Lung (tissue), 17 donors: ENCODE measurements at places on chromosomes 7 and 10. TPM values are rescaled to one million over a fixed set of nuclear protein-coding genes. Genes with fewer than 3 reads are reported as not detected.

GRCh38 chr7:86844608-86845007, 200.9 kb downstream of the GRM3 start:
- DNase-seq = no peak

DNA sequence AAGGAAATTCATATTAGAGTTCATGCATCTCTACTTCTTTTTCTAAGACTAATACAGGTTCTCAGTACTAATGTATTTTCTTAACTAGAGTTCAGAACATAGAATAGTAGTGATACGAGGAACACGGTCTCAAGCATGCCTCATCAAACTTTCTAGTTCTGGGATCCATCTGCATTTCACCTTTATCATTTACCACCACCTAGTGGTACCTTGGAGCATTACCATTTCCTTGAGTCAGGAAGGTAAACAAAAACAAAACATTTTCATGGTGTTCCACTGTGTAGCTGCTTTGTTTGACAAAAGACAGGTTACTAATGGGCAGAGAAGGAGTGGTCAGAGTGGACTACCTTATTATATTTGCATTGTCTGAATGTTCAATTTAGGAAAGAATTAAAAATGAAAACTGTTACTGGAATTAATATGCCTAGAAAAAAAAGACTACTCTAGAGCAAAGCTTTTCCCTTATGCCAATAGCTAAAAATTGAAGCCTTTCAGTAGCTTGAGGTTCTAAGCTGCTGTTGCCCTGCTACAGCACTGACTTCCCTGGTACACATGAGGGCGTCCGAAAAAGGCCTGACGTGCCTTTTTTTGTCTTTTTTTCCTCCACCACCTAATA, 44.5 kb downstream of the STARD3NL start:
- DNase-seq = no peak

- peak; percentile 76 for DNase-seq
Measured at GRCh38 chr7:104552102-104552501, 223.7 kb downstream of the LHFPL3 start.

- DNase-seq = no peak
Measured at GRCh38 chr7:33946094-33946699, 40.9 kb downstream of the BMPER start.

GRCh38 chr10:72095195-72095594, 6.8 kb upstream of the SPOCK2 start:
- no peak for DNase-seq

GRCh38 chr10:45581582-45582385, 90.8 kb downstream of the ZFAND4 start:
- no peak for DNase-seq

- no peak for DNase-seq
Measured at GRCh38 chr7:130945411-130945811, 211.4 kb upstream of the KLF14 start.

GRCh38 chr7:74462707-74463100, 9.0 kb downstream of the GTF2IRD1 start:
- DNase-seq = no peak

DNA sequence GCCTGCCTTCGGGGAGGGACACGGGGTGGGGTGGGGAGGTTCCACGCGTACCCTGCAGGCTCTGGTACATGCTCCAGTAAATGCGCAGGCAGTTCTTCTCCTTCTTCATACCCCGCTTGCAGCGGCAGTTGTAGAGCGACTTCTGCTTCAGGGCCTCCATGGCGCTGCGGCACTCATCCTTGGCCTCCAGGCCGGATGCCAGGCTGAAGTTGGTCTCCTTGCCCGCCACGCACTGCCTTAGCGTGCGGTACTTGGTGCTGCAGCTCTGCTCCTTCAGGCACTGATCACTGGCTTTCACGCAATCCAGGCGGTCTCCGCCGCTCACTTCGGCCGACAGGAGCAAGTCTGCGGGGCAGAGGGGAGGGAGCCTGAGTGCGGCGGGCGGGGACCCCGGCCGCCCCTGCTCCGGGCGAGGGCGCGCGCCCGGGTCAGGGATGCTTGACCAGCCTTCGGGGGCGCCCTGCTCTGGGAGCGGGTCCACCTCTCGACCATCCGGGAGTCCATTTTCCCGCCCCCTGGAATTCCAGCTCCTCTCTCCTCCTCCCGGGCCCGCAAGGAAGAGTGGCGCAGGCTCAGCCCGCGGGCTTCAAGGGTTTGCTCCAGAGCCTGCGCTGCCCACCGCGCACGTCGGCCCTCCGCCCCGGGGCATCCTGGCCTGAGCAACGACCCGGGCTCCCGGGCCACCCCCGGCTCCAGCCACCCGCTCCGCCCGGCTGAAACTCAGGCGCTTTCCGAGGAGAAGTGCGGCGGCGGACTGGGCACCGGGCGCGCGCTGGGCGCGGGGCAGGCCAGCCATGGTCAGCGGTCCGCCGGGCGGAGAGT, 2.0 kb downstream of the GFRA1 start:
- DNase-seq = peak; percentile 33

DNA sequence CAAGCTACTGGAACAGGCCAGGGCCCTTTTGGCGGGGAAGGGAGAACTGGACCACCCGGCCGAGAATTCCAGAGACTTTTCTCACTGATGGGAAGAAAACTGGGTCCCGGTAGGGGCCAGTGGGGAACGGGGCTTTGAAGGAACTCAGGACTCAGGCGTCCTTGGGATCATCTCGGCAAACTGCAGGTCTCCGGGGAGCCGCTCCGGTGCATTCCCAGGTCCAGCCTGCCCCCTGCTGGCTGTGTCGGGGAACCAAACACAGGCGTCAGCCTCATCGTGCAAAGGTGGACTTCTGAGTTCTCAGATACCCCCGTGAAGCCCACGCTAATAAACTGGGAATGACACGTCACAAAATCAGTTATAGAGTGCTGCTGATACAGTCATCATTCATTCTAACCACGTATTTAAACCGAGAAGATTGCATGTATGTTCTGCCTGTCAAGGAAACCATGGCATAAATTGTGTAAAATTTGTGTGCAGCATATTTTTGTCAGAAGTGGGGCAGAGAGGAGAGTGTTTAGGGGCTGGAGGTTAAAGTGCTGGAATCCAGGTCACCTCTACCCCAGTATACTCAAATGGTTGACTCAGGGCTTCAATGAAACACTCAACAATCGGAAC, 76.1 kb upstream of the CPXM2 start:
- DNase-seq = peak; percentile 60

DNA sequence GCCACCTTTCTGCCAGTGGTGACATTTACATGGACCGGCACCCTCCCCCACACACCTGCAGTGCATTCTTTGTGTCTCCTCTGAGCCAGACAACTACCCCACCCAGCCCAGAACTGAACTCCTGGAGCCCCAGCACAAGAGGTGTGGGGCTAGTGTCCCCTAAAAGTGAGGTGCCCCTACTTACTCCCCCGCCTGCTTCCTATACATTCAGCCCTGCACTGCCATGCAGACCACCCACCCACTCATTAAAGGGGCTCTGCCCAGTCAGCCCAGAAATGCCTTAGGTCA, 1.9 kb downstream of the SAP25 start:
- DNase-seq = no peak

DNA sequence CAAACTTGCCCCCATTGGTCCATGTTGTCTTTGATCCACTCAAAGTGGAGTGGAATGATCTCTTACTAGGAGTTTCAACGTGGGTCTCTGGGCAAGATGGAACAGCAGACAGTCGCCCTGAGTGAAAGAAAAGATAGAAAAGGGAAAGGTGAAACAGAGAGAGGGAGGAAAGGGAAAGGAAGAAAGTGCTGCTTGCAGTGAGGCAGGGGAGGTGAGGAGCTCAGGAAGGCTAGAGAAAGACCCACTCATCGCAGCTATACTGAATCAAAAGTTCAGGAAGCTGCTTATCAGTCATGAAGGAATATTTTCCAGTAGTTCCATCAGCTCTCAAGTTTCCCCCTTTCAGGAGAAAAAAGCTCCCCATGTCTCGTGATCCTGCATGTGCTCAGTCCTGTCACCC, 86.9 kb downstream of the ZNF467 start:
- DNase-seq = no peak

DNA sequence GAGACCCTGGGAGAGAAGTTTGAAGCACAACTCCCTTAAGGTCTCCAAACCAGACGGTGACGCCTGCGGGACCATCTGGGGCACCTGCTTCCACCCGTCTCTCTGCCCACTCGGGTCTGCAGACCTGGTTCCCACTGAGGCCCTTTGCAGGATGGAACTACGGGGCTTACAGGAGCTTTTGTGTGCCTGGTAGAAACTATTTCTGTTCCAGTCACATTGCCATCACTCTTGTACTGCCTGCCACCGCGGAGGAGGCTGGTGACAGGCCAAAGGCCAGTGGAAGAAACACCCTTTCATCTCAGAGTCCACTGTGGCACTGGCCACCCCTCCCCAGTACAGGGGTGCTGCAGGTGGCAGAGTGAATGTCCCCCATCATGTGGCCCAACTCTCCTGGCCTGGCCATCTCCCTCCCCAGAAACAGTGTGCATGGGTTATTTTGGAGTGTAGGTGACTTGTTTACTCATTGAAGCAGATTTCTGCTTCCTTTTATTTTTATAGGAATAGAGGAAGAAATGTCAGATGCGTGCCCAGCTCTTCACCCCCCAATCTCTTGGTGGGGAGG, 10.8 kb downstream of the SERPINE1 start:
- DNase-seq = no peak

Gene ACSM6
- total RNA-seq = not detected

Gene RAMP3
- 49.8 TPM for total RNA-seq

Gene CPVL
- total RNA-seq = 16.6 TPM

Gene MLXIPL
- 1.3 TPM for total RNA-seq

Gene DEPP1
- 149 TPM for total RNA-seq

Gene SNX10
- 48.5 TPM for total RNA-seq

Gene ELFN1
- 1.1 TPM for total RNA-seq

Gene RAB19
- 3.2 TPM for total RNA-seq

Gene BBS9
- 25.4 TPM for total RNA-seq

Gene HGF
- 17.9 TPM for total RNA-seq
